ENCODE measurements at places on chromosomes 13 and 19.
A peak's percentile ranks its signal among the peaks of the same experiment; 100 is the strongest.

GRCh38 chr19:12995596-12996405, 526 bp downstream of the NFIX start:
- DNase-seq = no peak

GRCh38 chr13:22053053-22053452, 382.2 kb downstream of the FGF9 start:
- no peak for DNase-seq

DNA sequence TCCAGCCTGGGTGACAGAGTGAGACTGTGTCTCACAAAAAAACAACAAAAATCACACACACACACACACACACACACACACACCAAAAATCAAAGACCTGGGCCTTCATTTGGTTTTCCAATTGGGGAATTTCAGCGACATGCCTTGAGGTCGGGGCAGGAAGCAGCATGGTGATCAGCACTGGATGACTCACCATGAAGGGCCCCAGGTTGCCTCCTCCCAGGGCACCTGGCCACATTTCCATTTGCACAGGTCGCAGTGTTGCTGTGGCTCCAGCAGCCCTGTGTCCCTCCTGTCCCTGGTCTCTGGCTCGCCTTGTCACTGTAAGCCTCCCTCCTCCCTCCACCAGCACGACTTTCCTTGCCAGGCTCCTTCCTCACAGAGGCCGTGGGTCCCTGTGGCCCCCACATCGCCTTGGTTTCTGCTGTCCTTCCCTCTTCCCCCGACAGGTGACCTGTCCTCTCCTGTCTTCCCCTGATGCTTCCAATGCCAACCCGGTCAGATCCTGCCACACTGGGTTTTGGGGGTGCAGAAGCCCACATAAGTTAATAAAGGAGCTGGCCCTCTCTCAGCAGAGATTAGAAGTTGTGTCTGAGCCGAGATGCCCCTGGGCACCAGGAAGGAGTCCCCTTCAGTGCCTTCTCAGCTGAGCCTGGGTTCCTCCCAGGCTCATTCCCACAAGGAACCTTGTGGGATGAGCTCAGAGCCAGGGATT, 66.7 kb downstream of the GPR12 start:
- DNase-seq = no peak

DNA sequence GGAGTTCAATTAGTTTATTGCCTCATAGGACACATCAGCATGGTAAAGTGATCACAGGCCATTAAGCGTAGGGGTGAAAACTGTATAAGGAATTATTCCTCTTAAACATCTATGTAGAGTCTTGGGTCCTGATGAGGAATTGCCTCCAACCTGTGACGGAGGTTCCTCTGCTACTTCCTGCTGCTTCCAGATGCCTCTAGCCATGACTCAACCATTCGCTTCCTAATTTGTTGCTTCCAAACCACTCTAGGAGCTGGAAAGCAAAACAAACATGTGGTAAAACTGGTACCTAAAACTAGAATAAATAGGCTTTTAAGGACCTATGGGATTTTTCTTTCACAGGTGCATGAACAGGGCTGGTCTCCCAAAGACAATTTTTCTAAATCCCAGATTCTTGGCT, 253.8 kb downstream of the KLF12 start:
- no peak for DNase-seq

- no peak for DNase-seq
Observed at GRCh38 chr13:36133950-36134626, 2.9 kb upstream of the DCLK1 start.

DNA sequence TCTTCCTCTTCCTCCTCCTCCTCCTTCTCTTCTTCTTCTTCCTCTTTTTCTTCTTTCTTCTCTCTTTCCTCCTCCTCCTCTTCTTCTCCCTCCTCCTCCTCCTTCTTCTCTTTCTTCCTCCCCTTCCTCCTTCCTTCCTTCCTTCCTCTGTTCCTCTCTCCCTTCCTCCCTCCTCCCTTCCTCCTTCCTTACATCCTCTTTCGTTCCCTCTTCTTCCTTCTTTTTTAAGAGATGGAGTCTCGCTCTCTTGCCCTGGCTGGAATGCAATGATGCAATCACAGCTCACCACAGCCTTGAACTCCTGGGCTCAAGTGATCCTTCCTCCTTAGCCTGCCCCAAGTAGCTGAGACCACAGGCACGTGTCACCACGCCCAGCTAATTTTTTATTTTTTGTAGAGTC, 13.2 kb downstream of the EHD2 start:
- DNase-seq = no peak

DNA sequence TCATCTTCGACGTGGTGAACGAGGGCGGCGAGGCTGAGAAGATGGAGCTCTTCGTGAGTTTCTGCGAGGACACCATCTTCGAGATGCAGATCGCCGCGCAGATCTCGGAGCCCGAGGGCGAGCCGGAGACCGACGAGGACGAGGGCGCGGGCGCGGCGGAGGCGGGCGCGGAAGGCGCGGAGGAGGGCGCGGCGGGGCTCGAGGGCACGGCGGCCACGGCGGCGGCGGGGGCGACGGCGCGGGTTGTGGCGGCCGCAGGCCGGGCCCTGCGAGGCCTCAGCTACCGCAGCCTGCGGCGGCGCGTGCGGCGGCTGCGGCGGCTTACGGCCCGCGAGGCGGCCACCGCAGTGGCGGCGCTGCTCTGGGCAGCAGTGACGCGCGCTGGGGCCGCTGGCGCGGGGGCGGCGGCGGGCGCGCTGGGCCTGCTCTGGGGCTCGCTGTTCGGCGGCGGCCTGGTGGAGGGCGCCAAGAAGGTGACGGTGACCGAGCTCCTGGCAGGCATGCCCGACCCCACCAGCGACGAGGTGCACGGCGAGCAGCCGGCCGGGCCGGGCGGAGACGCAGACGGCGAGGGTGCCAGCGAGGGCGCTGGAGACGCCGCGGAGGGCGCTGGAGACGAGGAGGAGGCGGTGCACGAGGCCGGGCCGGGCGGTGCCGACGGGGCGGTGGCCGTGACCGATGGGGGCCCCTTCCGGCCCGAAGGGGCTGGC, 52.6 kb downstream of the MAP4K1 start:
- DNase-seq = peak; percentile 21

GRCh38 chr13:107881362-107881761, 334.0 kb downstream of the LIG4 start:
- DNase-seq = no peak
